ENCODE measurements at places on chromosomes 3 and 15. TPM values are rescaled to one million over a fixed set of nuclear protein-coding genes. Genes with fewer than 3 reads are reported as not detected.

MYL3 gene
- 201 TPM for polyA plus RNA-seq

DNA sequence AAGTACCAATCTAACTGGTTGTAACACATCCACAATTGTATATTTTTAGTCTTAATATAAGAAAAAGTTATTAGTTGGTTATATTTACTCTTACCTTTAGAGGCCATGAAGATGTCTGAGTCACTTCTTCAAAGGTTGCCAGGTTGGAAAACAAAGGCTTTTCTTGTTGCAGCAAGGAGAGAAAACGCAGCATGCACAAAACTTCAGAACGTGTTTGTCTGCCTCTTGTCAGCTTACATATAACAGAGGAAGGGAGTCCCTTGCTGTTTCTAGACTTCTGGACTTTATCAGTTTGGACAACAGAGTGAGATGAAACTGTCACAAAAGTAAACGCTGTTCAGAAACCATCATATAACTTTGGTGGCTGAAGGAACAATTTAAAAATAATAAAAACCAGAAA, at the start of gene PLSCR5:
Gene PLSCR5, minus strand, starts transcription at position 241 of the 400 bp plus-strand sequence. Its CDS starts 134 bp downstream, at position 107.
- DNase-seq = no peak

TGM4 gene
- polyA plus RNA-seq = 0.04 TPM

EIF4E3 gene
- polyA plus RNA-seq = 7.8 TPM

- DNase-seq = no peak
Observed at GRCh38 chr3:50161320-50161719, 6.2 kb downstream of the SEMA3F start.

SOX14 gene
- not detected for polyA plus RNA-seq

SCAANT1 gene
- not detected for polyA plus RNA-seq

NRG4 gene
- polyA plus RNA-seq = 0.79 TPM

GRCh38 chr3:142273501-142273900, 48.1 kb upstream of the GK5 start:
- DNase-seq = peak; percentile 56
